Bronchial epithelial cell (primary cell): ENCODE measurements at places on chromosomes 7 and 10. TPM values are rescaled to one million over a fixed set of nuclear protein-coding genes. Genes with fewer than 3 reads are reported as not detected.
A peak's percentile ranks its signal among the peaks of the same experiment; 100 is the strongest.

Gene ATOH7
- under 0.01 TPM in 1 of 2 replicates, not detected in the other for total RNA-seq

Gene INA
- 0.26 TPM in 2 replicates for total RNA-seq

DNA sequence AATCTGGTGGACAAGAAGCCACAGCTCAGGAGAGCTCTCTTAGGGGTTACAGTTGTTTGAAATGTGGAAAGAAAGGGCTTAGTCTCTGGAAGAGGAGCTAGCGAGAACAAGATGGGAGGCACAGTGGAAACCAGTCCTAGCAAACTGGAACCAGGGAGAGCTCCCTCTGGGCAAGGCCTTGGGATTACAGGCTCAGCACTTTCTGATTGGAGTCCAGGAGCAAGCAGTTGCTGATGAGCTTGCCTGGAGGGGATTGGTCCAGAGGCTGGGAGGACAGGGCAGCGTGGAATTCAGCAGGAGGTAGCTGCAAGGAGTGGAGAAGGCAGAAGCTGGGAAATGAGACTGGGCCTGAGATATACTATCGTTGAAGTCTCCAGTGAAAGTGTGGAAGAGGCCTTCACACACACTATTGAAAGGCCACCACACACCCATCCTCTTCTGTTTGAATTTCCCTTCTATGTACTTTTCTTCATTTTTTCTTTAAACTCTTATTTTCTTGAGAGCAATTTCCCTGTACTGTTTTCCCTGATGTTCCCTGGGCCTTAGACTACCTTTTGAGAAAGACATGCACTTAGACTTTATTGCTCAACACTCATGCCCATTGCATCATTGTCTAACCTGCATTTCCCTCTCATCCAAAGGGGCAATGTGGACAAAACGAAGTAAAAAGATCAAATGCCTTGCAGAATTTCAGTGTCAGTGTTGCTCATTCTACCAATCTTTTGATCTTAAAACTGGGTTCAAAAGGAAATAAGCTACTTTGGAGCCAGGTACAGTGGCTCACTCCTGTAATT, 57.8 kb upstream of the LANCL2 start:
- DNase-seq, result no peak

- no peak for DNase-seq
These were observed 5.3 kb upstream of the DEPP1 start for GRCh38 chr10:44983895-44984278.

- no peak for DNase-seq
These were observed 165.4 kb downstream of the ADAM12 start for GRCh38 chr10:126222736-126223511.

Gene WASHC2A
- total RNA-seq, result 24.0 and 37.1 TPM in 2 replicates

- DNase-seq, result no peak
These were observed 181.3 kb upstream of the FEZF1 start for GRCh38 chr7:122485856-122486255.

DNA sequence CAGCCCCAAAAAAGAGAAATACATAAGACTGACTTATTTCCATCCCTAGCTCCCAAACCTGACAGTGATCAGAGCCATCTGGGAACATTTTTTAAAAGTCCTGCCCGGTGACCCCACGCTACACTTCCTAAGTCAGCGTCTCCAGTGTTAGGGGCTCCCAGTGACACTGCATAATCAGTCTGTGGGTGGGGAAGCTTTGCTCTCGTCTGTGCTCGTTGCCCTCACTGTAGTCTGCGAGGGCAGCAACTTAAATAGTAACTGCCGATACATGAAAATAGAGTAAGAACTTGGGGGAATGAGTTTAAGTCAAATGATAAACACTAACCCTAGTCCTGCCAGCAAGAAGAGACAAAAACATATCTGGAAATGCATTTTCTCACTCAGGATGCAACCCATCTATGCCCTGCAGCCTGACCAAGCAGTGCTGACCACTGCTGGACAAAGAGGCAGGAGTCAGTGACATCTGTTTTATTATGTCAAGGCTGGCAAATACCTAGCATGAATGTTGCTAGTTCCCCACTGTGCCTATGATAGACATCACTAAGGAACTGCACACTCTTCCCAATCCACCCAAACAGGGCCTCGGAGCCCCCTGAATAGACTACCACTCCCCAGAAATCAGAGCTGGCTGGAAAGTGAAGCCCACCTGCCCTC, 18.7 kb downstream of the ERCC6 start:
- DNase-seq, result no peak

Gene EMX2
- total RNA-seq, result not detected in 2 replicates

DNA sequence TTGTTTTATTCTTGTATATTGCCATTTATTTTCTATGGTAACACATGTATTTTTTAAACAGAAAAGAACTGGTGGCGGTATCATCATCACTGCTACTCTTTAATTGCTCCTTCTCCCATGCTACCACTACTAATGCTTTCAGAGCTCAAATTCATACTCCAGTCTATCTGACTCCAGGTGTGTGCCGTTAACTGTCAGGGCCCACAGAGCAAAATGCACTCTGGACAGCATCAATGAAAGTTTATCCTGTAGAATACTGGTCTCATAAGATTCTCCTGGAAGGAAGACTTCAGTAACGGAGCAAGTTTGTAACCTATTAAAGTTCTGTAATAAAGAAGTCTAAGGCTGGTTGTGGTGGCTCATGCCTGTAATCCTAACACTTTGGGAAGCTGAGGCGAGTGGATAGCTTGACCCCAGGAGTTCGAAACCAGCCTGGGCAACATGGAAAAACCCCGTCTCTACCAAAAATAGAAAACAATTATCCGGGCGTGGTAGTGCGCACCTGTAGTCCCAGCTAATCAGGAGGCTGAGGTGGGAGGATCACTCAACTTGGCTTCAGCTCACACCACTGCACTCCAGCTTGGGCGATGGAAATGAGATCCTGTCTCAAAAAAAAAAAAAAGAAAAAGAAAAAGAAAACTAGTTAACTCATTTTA, 18.4 kb downstream of the ZNRF2 start:
- DNase-seq, result no peak

Gene CYP2C19
- total RNA-seq, result 0.26 and 1.2 TPM in 2 replicates

- peak; percentile 96 for DNase-seq
These were observed 595 bp upstream of the SUN1 start for GRCh38 chr7:831596-832166.

DNA sequence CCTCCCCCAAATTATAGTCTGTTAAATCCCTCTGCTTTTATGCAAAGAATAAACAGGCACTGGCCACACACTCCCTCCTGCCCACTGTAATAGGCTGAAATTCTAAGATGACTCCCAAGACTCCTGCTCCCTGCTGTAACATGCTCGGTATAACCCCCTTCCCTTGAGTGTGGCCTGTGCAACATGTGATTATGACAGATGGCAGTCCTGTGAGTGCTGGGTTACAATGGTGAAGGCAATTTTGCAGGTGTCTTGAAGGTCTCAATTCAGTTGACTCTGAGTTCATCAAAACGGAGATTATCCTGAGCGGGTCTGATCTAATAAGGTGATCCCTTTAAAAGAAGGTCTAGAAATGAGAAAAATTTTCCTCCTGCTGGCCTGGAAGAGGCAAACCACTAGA, 55.9 kb downstream of the CREB3L2 start:
- no peak for DNase-seq
